ENCODE measurements at places on chromosomes 7 and 10.
A peak's percentile ranks its signal among the peaks of the same experiment; 100 is the strongest.

- DNase-seq = no peak
Measured at GRCh38 chr7:116449950-116450349, 49.6 kb upstream of the CAV2 start.

GRCh38 chr7:76330673-76331072 lies 28.1 kb downstream of the YWHAG start:
- no peak for DNase-seq

- DNase-seq = no peak
Measured at GRCh38 chr10:12308057-12308456, 41.3 kb upstream of the CAMK1D start.

GRCh38 chr7:101094376-101094775 lies 9.1 kb downstream of the TRIM56 start:
- DNase-seq = no peak

- no peak for DNase-seq
Measured at GRCh38 chr7:15085366-15085765, 182.8 kb upstream of the DGKB start.

DNA sequence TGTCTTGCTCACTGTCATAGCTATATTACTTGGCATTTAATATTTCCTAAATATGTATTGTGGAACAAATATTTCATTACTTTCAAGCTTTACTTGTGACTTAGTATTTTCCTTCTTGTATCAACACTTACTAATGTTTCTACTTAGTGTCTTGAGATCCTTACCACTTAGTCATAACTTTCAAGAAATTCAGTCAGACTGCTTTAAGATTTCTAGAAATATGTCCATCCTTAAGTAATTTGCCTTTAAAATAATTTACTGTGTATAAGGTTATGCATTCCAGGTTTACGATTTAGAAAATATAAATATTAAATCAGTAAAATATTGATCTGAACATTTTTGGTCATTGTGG lies 87.3 kb upstream of the CSTF2T start:
- no peak for DNase-seq

- DNase-seq = no peak
Measured at GRCh38 chr10:133418289-133418993, 6.0 kb downstream of the SPRN start.

DNA sequence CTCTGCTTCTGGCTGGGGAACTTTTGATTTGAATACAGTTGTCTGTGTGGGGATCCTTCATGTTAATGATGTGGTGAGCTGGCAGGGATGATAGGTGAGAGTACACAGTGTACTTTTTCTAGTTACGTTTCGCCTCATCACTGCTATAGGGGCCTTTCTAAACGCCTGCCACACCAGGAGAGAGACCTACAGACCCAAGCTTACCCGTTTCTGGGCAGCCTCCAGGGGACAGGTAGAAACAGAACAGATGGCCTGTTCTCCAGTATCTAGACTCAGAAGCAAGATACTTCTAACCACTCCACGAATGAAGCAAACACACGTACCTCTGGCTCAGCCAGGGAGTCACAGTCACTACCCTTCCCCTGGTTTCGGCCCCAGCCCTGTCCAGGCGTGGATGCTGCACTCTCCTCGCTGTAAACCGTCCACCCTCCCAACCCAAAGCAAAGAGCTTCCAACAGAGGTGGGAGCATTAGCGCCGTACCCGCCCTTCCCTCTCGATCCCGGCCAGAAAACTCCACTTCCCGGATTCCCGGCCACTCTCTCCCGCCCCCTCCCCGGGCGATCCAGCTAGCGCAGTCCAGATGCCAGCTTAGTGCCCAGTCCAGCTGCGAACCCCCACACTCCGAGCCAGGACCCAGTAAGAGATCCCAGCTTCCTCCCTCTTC lies 1.2 kb downstream of the CCDC6 start:
- peak; percentile 51 for DNase-seq

GRCh38 chr7:1580422-1581030 lies 10.7 kb upstream of the PSMG3 start:
- no peak for DNase-seq

- DNase-seq = no peak
Measured at GRCh38 chr10:126090443-126090842, 194.1 kb downstream of the FANK1 start.

DNA sequence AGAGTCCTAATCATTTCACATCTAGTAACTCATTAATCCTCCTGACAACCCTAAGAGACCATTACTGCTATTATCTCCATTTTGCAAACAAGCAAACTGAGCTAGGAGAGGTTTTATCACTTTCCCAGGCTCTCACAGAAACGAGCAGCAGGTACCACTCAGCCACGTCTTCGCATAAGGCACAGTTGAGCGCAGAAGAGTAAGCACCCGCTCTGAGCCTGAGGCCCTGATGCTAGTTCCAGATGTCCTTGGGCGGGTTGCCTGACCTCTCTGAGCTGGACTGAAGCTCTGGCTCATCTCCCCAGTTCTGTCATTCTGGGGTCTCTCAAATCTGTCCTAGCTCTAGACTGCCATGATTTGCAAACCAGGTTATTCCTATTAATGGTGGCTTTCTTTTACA lies 72.6 kb upstream of the FRMD4A start:
- no peak for DNase-seq

- no peak for DNase-seq
Measured at GRCh38 chr10:92681306-92681834, 8.4 kb upstream of the HHEX start.

DNA sequence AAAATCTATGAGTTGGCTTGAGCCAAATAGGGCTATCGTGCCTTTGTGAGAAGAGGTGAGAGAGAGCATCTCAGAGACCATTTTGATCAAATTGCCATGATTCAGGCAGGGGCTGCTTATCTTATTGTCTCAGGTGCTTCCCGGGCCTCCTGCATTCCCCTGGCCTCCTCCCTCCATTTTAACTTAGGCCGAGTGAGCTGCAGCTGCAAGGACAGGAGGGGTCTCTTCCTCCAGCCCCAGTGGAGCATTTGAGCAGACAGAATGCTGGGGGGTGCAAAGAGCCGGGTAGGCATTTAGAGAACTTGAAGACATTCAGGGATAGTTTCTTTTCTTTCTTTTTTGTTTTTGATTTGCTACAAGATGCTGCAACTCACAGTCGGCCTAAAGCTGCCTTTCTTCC lies 59.0 kb downstream of the BUB3 start:
- no peak for DNase-seq

- no peak for DNase-seq
Measured at GRCh38 chr10:11682267-11682683, 59.9 kb upstream of the ECHDC3 start.

- DNase-seq = no peak
Measured at GRCh38 chr10:113447278-113447677, 105.6 kb upstream of the HABP2 start.

GRCh38 chr7:115052706-115053105 lies 130.8 kb downstream of the MDFIC start:
- no peak for DNase-seq

- no peak for DNase-seq
Measured at GRCh38 chr7:71157757-71158156, 25.8 kb downstream of the GALNT17 start.

GRCh38 chr10:63520500-63521415 lies at the start of gene REEP3:
Gene REEP3, plus strand, starts transcription at chr10:63521401. Its CDS starts 145 bp downstream, at chr10:63521546.
- peak; percentile 88 for DNase-seq

DNA sequence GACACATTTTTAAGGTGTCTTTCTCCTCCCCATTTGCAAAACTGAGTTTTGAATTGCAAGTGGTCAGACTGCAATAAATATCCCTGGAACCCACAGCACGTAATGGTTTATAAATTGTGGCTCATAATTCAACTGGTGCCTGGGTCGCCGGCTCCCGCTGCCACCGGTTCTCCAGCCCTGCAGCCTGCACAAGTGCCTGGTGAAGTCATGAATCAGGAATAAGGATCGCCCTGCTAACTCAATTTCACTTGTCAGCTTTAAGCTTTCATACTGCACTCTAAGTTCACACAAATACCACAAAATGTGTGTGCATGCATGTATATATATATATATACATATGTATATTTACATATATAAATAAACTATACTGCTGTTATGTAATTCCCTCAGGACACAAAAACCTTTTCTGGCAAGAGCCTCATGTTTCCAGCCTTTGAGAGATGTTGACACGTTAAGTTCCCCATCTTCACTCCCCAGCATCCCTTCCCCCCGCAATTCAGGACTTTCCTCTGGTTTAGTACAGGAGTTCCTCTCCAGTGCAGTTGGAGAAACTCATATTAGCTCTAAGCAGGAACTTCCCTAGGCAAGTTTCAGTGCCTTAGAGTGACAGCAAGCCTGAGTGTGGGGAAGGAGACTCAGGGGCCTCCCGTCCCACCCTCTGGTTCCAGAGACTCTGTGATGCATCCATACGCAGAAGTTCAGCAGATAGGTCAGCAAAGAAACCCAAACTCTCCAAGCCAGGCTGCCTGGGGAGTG lies 129.2 kb upstream of the UNC5B start:
- DNase-seq = no peak

DNA sequence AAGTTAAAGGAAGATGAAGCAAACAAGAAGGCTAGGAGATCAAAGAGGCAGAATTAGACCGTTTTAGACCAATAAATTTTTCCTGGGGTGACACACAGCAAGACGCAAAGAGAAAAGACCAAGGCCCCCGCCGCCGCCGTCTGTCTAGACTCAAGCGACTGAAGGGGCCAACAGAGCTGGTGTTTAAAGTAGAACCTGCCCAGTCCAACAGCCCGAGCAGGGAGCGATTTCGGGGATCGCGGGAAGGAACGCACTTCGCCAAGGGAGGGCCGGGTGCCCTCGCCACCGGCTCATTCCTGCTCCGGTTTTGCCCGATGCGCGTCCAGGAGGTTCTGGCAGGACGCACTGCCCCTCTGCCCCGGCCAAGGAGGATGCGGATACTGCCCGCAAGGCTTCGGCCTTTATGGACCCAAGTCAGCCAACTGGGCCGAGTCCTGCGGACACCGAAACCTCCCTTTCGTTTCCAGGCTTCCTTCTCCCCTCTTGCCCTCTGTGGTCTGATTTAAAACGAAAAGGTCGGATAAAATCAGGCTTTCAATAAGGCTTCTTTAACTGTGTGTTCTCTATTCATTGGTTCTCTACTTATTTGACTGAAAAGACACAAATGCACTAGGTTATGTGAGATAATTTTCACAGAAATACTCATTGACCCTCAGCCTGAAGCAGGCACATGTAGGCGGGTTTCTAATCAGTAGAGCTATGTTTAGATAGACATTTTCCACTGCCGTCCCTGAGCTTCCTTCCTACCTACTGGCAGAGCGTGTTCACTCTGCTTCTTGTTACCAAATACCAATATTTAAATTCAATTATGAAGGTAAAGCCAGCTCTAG lies 2.2 kb upstream of the HOXA7 start:
- DNase-seq = no peak

- no peak for DNase-seq
Measured at GRCh38 chr7:10677668-10678232, 295.9 kb upstream of the PHF14 start.

DNA sequence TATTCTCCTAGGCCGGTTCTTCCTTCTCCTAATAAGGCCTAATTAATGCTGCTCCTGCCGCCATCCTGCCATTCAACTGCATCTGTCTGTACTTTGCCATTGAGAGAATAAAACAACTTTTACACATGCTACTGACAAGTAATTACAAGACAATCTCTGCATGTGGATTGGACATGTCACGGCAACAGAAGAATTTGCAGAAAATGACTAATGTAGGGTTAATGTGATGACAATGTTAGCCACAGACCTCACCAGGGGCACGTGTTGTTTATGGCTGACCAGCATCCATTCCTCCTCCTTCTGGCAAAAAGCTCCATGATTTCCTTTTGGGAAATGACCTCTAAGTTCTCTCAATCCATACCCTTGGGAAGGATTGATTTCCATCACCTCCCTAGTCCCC lies 58.0 kb downstream of the NEBL start:
- DNase-seq = peak; percentile 56

DNA sequence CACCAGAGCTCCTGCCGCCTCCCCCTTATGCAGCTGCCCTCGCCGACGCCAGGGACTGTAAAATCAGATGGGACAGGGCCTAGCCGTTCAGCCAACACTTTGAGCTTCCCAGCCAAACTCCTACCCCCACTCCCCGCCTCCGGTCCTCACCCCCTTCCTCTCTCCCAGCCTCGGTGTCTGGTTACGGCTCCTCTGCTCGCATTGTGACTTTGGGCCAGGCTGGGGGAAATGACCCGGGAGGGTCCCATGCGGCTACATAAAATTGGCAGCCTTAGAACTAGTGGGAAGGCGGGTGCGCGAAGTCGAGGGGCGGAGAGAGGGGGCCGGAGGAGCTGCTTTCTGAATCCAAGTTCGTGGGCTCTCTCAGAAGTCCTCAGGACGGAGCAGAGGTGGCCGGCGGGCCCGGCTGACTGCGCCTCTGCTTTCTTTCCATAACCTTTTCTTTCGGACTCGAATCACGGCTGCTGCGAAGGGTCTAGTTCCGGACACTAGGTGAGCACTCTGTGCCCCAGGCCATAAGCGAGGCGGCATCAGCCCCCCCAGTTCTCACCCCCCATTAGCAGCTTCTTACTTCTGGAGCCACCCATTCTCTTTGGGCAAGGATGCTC lies at the start of gene KAZALD1:
Gene KAZALD1, plus strand, starts transcription at position 366 of the 608 bp plus-strand sequence. CDS start 604 bp downstream, outside the sequence.
- peak; percentile 67 for DNase-seq

DNA sequence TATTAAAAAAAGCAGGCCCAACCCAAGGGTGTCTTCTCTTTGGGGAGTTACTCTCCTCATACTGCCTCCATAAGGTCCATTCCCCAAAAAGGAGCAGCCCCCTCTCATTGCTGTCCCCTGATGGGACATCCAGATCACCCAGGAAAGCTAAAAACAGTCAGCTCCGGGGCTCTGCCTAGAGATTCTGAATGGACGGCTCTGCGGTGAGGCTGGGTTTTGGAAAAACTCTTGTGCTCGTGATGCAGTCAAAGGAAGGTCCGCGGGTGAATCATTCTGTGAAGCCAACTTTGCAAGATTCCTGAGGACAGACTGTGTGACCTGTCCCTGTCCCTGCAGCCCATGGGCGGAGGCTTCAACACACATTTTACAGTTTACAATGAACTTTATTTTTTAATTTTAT lies 351.5 kb downstream of the TYW1 start:
- no peak for DNase-seq

GRCh38 chr7:17771901-17772408 lies 168.3 kb downstream of the SNX13 start:
- no peak for DNase-seq

DNA sequence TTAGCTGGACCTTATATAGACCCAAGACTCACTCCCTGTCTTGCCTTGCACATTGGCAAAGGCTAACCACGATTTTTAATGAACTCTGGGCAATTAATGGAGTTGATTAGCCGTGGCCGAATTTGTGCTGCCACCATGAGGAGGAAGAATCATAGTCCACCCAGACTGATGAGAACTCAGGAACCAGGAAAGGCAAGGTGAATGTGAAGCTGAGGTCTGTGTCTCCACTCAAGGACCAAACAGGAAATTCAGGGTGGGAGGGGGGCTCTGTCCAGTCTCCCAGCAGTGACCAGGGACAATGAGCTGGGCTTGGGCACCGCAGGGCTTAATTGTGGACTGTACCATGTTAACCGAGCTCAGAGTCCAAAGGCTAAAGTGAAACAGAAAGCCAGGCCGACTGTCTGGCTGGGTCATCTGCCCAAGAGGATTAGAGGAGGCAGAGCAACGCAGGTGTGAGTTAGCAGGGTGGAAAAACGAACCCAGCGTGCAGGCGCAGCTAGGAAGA lies 127.0 kb upstream of the JCAD start:
- DNase-seq = peak; percentile 52

All from astrocyte of the hippocampus (primary cell).